AG04449 (cell line): ENCODE measurements at places on chromosomes 5 and 9.

DNA sequence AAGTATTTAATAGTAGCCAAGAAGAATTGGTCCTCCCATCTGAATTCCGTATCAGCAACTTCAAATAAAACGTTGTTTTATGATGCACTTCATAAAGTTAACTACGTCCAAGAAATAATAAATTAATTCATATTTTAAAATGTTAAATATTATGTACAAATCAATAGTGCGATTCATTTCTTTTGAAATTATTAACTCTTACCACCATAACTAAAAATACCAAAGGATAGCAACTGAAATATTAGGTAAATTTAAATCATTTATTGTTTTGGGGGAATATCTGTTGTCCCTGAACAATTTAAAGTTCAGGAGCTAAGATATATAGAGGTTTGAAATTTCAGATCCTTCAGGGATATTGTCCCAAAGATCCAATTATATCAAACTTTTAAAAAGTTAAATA is at the start of gene OR2K2:
TSS of gene OR2K2 (minus strand) at position 101 of the 400 bp plus-strand sequence. CDS start 1,791 bp downstream, outside the sequence.
- DNase-seq = no peak

DNA sequence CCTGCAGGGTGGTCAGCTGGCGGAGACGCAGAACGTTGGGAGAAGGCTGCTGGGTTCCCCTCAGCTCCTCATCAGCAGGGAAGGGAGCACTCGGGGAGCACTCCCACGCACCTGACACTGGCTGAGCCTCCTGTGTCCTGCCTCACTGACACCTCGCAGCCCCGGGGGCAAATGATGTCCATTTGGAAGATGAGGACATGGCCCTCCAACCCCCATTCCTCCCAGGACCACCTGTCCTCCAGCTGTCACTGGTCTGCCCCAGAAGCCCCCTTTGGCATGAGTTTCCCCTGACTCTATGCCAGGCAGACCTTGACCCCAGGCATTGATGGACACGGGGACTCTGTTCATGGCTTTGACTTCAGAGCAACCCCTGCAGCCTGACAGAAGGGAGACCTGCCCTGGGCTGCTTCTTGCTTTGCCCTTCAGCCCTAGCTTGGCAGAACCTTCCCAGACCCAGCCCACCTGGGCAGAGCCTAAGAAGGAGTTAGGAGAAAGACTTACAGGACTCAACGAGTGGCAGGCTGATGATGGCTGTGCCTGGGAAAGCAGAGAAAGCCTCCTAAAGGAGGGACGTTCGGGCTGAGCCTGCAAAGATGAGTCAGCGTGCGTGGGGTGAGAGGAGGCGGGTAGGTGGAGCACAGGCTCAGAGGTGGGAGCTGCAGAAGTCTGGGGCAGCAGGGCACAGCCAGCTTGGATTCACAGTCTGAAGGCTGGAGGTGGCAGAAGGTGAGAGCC is 90.6 kb downstream of the LMX1B start:
- DNase-seq = no peak

GRCh38 chr5:109416882-109417281 is 7.1 kb upstream of the PJA2 start:
- no peak for DNase-seq

DNA sequence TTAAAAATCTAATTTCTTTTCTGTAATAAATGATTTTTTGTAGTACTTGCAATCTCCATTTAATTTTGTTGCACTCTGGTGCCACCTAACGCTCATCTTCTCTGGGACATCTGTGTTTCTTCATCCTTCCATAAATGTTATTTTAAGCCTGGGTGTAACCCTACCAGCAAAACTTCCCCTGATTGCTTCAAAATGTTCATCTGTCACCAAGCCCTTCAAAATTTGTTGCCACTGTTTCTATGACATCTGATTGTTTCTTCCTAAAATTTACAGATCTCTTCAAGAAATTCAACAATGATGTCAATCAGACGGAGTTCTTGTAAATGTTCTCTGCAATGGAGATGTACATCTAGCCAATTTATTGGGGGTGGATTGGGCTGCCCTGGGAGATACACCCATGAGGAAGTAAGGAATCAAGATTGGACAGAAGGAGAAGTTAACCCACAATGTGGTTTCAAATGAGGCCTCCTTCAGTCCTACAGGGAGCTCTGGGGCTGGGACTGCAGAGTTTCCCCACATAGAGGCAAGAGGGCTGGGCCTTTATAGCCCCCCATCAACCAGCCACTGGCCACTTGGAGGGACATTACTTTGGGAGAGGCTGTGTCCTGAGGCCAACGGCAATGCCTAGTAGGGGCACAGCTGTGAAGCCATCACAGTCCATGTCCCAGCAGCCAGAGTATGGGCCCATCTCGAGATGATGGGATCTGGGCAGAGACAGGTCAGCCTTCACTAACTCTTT is 23.3 kb downstream of the MCTP1 start:
- DNase-seq = no peak

DNA sequence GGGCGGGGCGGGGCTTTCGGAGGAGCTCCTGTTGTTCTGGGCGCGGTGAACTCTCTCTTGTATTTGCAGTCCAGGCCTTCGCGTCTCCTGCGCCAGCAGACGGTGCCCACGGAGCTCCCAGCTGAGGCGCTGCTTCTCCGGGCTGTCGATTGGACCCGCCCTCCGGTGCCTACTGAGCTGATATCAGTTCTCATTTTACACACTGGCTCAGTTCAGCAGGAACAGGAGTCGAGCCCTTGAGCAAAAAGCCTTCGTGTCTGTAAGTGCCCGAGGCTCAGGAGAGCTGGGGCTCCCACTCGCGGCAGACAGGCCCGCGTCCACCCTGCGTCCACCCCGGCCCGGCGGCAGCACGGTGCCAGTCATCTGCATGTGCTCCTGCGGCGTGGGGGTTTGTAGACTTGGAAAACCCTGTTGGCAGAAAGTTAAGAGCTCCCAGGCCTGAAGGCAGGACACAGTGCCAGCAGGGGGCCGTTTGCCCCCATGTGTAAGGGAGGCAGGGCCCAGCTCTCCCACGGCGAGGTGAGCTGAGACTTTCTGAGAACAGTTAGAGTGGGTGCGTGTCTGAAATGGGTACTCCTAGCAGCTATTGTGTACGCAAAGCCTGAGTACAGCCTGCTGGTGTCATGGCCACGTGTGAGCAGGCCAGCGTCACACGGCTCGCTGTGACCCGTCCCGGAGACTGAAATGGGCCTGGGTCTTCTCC is 231.5 kb downstream of the FANCC start:
- DNase-seq = no peak

DNA sequence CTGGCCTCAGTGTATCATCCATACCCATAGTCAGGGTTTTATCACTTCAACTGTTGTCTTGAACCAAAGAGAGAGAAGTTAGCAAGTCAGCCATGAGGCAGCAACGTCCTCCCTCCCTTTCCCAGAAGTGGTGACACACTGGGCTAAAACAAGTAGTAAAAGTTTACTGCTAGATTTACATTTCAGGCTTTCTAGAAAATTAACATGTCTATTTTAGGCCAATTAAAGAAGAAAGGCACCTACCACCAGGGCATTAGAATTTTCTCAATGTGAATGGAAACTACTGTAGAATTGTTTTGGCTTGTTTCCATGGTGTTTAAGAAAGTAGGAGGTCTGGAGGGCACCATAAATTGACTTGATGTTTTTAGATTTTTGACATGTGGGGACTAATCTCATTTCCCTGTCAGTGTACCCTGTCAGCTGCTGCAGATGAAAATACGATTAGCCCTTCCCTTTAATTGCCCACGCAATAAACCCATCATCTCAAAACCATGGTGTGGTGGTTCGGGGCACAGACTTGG is 121.8 kb upstream of the ELL2 start:
- DNase-seq = no peak

DNA sequence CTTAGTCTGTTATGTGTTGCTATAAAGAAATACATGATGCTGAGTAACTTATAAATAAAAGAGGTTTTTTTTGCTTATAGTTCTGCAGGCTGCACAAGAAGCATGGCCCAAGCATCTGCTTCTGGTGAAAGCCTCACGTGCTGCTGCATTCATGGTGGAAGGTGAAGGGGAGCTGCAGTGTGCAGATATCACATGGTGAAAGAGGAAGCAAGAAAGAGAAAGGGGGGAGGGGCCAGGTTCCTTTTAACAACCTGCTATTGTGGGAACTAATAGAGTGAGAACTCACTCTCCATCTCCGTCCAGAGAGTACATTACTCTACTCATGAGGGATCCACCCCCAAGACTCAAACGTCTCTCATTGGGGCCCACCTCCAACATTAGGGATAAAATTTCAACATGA is 12.5 kb upstream of the PARP8 start:
- no peak for DNase-seq

DNA sequence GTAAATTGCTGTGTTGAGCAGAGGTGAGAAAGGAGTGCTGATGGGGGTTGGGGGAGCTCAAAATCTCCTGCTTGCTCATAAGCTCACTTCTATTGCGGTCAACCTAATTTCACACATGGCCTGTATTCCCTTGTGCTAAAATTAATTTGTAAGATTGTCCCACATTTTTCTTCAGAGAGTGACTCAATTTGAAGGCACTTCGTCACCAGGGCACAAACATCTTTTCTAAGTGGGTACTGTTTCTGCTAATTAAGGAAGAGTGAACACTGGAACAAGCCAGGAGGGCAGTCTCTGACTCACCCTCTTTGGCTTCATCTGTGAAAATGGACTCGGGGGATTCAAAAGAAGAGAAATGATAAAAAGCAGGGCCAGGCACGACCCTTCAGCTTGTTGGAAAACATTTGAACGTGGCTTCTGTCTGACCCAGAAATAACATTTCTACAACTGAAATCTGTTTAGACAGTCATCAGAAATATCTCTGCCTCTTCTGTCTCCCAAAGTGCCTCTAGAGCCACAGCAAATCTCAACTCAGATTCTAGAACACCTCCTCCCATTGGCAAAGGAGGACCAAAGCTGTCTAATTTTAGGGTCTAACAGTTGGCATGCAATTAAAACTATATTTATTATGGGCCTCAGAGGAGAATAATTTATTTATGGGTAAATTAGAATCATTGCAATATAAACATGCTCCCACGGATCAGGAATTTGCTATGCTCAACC is 49.8 kb downstream of the FEM1C start:
- no peak for DNase-seq

- DNase-seq = no peak
Observed at GRCh38 chr5:95712347-95712958, 18.7 kb upstream of the RHOBTB3 start.

- DNase-seq = no peak
Observed at GRCh38 chr9:18184401-18184800, 289.6 kb upstream of the ADAMTSL1 start.

GRCh38 chr5:158553962-158554336 is 545.8 kb downstream of the EBF1 start:
- no peak for DNase-seq

GRCh38 chr5:73899055-73899454 is 273.1 kb downstream of the ARHGEF28 start:
- no peak for DNase-seq

- DNase-seq = no peak
Observed at GRCh38 chr5:134550271-134551214, 25.1 kb downstream of the JADE2 start.

GRCh38 chr9:80143899-80144298 is 572.1 kb downstream of the TLE4 start:
- no peak for DNase-seq

DNA sequence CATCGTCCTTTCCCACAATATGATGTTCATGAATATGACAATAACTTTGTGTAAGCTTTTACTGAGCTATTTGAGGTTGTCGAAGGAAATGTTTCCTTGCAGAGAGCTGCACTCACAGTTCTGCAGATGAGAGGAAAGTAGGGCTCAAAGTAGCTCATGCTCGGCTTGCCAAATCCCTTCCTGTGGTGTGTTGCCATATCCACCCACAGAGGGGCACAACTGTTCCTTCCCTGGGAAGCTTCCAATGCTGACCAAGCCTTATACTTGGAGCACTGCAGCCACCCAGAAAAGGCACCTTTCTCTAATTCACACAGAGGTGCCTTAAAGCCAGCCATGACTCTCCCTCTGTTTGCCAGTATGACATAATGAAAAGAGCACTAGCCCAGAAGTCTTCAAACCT is 390.3 kb downstream of the CAAP1 start:
- DNase-seq = no peak

DNA sequence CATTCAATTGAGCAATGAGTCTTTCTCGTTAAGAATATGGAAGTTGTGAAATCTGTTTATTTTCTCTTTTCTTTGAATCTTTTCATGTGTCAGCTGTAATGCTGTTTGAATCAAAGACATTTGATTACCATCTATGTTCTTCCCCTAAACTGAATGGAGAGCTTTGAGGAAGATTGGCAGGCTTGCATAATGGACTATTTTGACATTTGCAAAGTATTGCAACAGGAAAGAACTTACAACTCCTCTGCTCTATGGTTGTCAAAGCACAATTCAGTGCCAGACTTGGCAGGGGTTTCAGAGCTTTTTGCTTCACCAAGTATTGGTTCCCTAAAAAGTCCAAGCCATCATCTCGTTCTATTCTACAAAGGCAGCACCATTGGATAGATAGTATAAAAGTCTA is 549.0 kb upstream of the NUDT12 start:
- DNase-seq = no peak

DNA sequence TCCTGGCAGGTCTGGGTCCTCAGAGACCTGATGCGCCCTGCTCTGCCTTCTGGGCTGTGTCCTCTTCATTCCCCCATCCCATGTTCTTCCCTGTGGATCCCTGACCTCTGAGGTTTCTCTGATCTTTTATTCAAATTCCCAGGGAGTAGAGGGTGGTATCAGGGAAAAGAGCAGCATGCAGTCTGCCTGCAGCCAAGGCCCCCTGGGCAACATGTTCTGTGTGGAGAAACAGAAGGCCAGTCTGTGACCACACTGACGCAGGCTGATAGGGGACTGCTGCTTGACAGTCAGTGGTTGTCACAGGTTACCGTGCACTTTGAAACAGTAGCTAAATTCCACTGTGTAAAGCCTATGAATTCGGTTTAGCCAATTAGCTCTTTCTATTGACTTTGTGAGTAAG is 156.6 kb upstream of the IRX2 start:
- DNase-seq = no peak

DNA sequence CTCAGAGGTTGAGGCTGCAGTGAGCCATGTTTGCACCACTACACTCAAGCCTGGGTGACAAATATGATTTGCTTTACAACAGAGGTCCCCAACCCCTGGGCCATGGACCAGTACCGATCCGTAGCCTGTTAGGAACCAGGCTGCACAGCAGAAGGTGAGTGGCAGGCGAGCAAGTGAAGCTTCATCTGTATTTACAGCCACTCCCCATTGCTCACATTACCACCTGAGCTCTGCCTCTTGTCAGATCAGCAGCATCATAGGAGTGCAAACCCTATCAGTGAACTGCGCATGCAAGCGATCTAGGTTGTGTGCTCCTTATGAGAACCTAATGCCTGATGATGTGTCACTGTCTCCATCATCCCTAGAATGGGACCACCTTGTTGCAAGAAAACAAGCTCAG is 42.5 kb downstream of the SAXO1 start:
- no peak for DNase-seq

DNA sequence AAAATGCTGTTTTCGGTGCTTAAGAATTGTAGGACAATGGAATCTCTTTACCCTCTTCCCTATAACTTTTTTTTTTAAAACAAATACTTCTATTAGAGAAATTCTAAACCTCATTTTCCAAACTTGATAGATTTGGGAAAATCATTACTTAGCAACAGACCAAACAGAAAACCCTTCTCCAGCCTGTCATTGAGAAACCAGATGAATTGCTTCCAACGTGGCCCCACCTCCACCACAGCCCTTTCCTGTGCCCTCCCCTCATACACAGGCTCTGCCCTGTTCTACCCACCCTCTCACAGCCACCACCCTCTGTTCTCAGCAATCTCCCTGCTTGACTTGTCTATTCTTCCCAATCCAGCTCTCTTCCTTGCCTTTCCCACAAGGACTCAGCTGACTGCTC is 221.2 kb downstream of the DMRT2 start:
- no peak for DNase-seq
